Liver (tissue), 10 donors: ENCODE measurements at places on chromosomes 4 and X. TPM values are rescaled to one million over a fixed set of nuclear protein-coding genes. Genes with fewer than 3 reads are reported as not detected.

GRCh38 chr4:169220854-169221411 is 49.8 kb downstream of the SH3RF1 start:
- no peaks in the 10 kb centered on the region for H3K36me3 ChIP-seq
- peaks cover 14% of the 10 kb centered on the region for H3K4me1 ChIP-seq
- peak overlapping the region; percentile 33 for H3K27ac ChIP-seq
- no peak for DNase-seq

DNA sequence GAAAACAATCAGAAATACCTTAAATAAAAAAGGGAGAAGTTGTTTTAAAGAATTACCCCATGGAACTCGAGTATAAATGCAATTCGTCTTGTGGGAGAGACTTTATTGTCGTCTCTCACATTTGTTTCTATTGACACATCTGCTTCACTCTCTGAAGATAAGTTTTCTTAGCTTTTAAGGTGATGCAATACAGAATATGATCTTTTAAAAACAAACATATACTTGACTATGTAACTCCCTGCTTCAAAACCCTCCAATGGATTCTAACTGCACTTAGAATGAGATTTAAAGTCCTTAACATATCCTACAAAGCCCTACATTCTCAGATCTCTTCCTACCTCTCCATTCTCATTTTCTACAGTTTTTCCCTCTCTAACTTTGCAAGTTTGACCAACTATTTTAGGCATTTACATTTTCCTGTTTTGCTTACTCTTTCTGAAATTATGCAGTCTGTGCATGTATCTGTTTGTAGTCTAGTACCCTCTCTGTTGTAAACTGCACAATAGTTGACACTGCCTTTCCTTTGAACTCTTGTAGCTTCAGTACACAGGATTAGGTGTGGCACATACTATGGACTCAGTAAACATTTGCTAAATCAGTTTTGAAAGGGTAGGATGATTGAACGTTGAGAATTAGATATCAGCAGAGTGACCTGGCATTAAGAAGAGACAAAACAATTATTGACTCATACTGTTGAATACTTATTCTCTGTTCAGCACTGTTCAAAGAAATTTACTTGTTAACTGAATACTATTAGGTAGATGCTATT is 59.8 kb downstream of the AGTR2 start:
- no peak overlapping the region for H3K4me3 ChIP-seq
- DNase-seq, result no peak
- H3K27ac ChIP-seq, result no peak overlapping the region
- no peaks in the 10 kb centered on the region for H3K27me3 ChIP-seq

GRCh38 chrX:136292656-136293055 is 8.1 kb upstream of the ADGRG4 start:
- no peak for DNase-seq
- no peaks in the 10 kb centered on the region for H3K36me3 ChIP-seq
- H3K27me3 ChIP-seq, result no peaks in the 10 kb centered on the region

DNA sequence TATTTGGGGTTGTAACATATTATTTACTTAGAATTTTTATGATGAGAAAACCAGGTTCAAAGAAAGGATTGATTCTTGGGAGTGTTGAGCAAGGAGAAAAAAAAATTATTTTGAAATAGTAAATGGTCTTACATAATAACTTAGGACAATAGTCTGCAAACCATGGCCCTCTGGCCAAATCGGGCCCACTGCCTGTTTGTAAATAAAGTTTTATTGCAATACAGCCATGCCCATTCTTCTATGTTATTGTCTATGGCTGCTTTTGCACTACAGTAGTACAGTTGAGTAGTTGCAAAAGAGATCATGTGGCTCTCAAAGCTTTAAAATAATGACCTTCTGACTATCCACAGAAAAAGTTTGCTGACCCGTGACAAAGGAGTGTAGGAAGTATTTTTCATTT is 63.2 kb upstream of the MCUB start:
- no peak overlapping the region for H3K4me3 ChIP-seq
- no peak for DNase-seq
- peaks cover 11% of the 10 kb centered on the region for H3K36me3 ChIP-seq
- no peaks in the 10 kb centered on the region for H3K27me3 ChIP-seq

Gene SPANXA2
- total RNA-seq, result not detected
